Activated CD4-positive, CD25-positive, alpha-beta regulatory T cell (primary cell): ENCODE measurements at places on chromosomes 1 and 21.

DNA sequence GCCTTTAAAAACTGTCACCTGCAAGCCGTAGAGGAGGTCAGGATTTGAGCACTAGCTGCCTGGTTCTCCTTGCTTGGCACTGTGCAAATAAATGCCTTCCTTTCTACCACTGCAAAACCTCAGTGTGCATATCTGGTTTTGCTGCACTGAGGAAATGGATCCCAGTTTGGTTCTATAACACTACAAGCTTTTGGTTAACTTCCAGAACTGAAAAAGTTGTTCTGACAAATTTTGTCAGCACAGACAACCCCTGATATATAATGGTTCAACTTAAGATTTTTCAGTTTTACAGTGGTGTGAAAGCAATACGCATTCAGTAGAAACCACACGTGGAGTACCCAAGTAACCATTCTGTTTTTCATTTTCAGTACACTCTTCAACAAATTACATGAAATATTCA lies 29.8 kb upstream of the GALNT2 start:
- no peak for DNase-seq

GRCh38 chr1:224640587-224640986 lies 24.5 kb downstream of the CNIH3 start:
- DNase-seq, result no peak

DNA sequence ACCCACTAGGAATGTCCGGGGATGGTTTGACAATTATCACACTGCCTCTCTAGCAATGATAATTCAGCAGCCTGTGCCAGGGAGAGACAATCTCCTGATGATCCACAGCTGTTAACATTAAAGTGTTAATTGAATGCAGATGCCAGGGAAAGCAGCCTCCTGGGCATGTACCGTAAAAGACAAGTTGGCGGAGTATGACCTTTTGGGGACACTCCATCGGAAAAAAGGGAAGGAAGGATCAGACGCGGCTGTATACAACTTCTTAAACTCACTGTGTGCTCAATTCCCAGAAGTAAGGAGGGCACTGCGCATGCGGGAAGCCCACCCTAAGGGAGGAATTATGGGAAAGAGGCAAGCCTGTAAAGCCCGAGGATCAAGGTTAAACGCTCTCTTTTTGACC lies 62.6 kb downstream of the MAP3K7CL start:
- no peak for DNase-seq

DNA sequence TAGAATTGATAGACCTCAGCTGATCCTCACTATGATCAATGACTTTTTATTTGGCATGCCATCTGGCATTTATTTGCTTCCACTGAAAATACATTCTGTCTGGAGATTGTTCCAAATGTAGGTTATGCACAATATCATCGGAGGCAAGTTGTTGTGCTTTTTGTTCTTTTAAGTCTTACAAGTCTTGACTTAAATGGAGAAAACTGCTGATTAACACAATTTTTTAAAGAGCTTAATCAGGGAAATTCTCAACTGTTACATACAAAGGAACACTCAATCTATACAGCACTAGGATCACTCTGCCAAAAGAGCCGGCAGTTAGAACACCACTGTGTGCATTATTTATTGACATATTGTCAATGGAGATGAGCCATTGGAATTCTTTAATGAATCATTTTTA lies 19.2 kb downstream of the CYYR1 start:
- no peak for DNase-seq

DNA sequence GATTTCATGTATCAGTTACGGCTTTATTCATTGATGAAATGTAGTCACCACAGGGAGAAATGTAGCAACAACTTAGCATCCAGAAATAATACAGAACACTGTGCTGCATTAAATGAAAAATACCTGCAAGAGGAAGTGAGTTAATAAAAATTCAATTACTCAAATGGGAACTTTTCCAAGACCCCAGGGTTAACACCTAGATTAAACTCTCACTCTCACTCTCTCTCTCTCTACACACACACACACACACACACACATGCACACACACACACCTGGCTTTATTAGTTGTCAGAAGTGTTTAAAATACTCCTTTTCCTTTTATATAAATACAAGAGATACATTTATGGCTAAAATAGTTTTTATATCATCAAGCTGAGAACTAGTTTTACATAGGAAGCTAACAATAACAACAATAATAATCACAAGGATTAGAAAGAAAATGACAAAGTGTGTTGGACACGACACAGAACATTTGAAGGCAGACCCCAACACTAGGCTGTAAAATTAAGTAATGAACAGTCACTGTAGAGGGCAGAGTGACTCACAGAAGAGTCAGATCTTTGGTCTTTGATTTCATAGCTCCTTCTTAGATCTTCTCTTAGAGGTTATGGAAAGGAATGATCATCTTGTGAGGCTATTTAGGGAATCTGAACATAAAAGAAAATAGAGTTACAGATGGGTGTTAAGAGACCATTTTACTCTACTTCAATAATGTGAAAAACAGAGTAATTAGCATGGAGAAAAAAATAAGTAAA lies 1266.0 kb upstream of the ADGRL2 start:
- no peak for DNase-seq

DNA sequence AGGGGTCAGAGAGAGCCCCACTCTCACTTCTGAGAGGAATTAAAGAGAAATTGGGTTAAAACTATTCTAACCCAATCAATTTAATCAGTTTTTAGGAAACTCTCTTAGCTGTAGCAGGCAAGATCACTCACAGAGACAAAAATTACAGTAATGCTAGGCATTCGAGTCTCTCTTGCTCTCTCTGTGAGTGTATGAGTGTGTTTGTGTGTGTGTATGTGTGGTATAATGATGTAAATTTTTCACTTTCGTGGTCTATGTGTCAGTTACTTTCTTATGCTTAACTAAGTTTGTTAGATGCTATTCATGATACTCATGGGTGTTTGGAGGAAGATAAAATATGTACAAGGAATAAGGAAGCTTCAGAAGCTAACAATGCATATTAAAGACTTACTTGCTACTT lies 131.3 kb downstream of the FASLG start:
- no peak for DNase-seq
